ENCODE measurements at places on chromosomes 1 and 21.

GRCh38 chr21:15651172-15651571 is 78.6 kb upstream of the USP25 start:
- no peak for DNase-seq

DNA sequence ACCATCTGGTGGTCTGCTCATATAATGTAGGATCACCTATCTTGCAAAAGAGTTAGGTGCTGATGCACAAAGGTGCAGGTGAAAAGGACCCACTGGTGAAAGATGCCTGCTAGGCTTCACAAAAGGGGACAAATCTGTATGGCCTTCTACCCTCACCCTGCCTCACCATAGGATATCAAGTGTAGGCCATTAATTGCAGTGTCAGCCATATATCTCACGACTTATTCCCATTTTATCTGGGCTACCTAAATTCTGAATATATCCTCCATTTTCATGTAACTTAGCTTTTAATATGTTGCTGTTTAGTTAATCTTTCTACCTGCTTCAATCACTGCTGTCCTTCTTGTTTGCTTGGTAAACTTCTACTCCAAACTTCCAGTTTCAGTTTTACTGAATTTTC is 84.2 kb upstream of the DPH5 start:
- no peak for DNase-seq

DNA sequence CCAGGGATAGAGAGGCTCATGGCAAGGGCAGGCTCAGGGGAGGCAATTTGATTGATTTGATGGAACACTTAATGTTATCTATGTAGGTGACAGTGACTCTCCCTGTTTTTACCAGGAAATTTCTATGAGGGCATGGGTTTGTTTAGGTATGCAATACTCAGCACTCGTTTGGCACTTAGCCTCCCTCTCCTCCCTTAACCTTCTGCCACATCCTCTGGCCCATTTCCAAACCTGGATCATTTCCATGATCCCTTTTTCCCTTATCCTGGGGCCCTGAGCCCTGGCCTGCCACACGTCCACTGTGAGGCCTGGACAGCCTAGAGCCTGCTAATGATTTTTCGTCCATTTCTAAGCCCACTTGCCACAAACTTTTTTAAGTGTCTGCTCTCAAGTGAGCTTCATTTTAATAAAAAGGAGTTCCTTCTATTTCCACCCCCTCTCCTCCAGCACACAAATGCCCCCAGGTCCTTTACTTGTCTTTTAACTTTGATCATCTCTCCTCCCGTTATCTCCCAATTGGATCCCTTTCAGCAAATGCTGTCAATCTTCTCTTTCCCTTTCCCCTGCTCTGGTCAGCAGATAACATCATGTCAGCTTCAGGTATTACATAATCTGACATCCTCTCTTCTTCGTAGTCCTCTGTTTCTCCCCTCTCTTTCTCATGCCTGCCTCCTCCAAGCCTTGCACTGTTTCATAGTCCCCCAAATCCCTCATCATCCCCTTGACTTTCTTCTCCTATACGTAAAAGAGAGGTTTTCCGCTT is 37.8 kb upstream of the GADD45A start:
- DNase-seq: no peak

- no peak for DNase-seq
These were observed 190.9 kb downstream of the SIPA1L2 start for GRCh38 chr1:232439011-232439410.

DNA sequence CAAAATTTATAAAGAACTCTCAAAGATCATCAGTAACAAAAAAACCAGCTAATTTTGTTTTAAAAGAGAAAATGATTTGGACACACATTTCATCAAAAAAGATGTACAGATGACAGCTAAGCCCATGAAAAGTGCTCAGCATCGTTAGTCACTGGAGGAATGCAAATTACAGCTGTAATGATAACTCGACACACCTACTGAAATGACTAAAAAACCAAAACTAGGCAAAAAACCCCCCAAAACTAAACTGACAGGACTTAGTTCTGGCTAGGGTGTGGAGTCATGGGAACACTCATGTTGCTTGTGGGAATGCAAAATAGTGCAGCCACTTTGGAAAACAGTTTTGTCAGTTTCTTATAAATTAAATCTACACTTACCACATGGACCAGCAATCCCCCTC is 59.5 kb downstream of the CNIH3 start:
- DNase-seq: no peak
